Stimulated activated CD8-positive, alpha-beta memory T cell treated with anti-CD3 and anti-CD28 coated beads, Interleukin-4, amount 100 ng/mL, for 4 hours (primary cell): ENCODE measurements at places on chromosomes 3 and 15.

- no peak for DNase-seq
Observed at GRCh38 chr3:156649681-156650080, 24.7 kb upstream of the TIPARP start.

- DNase-seq = no peak
Observed at GRCh38 chr3:81985996-81986723, 224.7 kb upstream of the GBE1 start.

- no peak for DNase-seq
Observed at GRCh38 chr3:89841041-89841440, 733.6 kb downstream of the EPHA3 start.

DNA sequence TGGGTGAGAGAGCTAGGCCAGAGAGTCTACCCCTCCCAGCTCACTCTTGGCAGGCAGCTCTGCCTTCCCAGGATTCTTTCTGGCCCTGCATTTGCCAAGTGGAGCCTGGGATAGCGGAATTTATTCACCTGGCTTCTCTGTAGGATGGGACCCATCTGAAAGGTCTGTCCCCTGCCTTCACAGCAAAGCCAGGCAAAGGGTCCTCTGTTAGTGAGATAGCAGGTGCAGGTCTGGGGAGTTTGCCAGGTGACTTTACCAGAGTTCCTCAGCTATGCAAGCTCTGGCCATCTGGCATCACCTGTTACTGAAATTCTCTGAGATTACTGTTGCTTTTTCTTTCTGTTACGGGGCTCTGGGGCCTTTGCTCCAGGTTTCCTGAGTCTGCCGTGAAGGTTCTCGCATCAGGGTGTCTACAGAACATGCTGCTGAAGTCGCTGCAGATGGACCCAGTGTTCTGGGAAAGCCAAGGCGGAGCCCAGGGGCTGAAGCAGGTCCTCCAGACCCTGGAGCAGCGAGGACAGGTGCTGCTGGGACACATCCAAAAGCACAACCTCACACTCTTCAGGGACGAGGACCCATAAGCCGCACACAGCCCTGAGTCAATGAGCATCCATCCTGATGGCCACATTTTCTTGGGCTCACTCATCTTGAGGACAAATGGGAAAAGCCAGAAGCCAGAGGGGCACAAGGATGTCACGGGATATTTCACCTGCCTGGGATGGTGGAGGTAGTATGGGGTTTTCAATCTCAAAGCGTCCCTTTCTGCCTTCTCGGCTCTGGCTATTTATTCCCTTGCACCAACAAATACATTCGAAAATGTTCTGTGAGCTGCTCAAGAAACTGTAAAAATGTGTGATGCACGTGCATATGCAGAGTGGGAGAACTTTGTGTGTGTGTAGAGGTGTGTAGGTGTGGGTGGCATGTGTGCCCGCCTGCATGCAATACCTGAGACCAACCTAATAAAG lies 49.8 kb downstream of the POMGNT2 start:
- DNase-seq = no peak

GRCh38 chr3:25592510-25592968 lies 72.2 kb downstream of the TOP2B start:
- no peak for DNase-seq

- no peak for DNase-seq
Observed at GRCh38 chr3:46291046-46291445, 48.8 kb downstream of the CCR3 start.

GRCh38 chr3:98532709-98533571 lies 1.2 kb downstream of the GPR15 start:
- DNase-seq = no peak

DNA sequence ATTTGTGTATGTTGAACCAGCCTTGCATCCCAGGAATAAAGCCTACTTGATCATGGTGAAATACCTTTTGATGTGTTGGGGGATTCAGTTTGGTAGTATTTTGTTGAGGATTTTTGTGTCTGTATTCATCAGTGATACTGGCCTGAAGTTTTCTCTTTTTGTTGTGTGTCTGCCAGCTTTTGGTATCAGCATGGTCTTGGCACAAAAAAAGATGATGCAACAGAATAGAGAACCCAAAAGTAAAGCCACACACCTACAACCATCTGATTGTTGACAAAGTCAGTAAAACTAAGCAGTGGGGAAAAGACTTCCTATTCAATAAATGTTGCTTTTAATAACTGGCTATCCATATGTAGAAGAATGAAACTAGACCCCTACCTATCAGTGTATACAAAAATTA lies 77.6 kb downstream of the TCF12 start:
- DNase-seq = no peak

- no peak for DNase-seq
Observed at GRCh38 chr15:63876085-63876662, 42.4 kb upstream of the HERC1 start.

- no peak for DNase-seq
Observed at GRCh38 chr3:21436835-21437234, 314.2 kb downstream of the ZNF385D start.

GRCh38 chr3:25508901-25509300 lies 80.8 kb downstream of the RARB start:
- no peak for DNase-seq

- DNase-seq = no peak
Observed at GRCh38 chr3:101256511-101256910, 63.9 kb downstream of the IMPG2 start.

- DNase-seq = no peak
Observed at GRCh38 chr3:195774917-195775316, 36.8 kb downstream of the MUC4 start.

DNA sequence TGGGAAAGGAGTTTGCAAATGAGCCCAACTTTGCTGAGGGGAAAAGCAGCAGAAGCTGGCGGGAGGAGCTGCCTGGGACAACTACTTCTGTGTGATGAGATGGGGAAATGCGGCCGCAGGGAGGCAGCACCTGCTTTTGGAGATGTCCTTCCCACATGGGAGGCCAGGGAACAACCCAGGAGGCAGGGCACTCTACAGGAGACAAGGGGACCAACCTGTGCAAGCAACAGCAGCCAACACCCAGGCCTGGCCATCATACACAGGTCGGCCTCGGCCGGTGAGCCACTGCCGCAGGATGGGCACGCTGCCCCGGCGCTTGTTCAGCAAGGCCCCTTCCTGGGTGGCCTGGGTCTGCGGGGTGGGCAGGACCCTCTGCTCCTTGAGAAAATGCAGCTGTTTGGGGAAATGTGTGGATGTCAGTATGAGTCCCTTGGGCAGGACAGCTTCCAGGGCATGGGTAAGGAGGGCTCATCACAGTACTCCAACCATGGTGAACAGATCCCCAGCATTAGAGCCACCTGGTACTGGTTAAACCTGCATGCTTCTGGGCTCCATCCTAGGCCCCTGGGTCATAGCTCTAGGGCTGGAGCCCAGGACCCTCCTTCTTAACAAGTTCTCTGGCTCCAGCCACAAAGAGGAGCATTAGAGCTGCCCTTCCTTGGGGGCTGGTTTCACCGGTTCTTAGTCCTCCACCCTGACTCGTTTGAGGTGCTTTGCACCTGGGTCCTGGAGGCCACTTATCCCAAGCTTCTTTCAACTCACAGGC lies 11.6 kb downstream of the EPB42 start:
- no peak for DNase-seq

DNA sequence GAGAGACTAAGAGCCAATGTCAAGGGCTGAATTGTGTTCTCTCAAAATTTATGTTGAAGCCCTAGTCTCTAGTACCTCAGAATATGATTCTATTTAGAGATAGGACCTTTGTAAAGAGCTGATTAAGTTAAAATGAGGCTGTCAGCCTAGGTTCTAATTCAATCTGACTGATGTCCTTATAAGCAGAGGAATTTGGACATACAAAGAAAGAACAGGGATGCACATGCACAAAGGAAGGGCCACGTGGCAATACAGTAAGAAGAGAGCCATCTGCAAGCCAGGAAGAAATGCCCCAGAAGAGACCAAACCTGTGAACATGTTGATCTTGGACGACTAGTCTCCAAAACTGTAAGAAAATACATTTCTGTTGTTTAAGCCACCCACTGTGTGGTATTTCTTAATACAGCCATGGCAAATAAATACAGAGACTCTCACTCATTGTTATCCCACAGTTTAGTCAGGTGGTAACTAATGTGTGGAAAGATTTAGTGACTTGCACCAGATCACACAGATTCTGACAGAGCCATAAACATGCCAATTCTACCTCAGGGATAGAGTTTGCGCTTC lies 652.2 kb downstream of the NAALADL2 start:
- no peak for DNase-seq

- no peak for DNase-seq
Observed at GRCh38 chr15:25691544-25692430, 171.3 kb downstream of the ATP10A start.

DNA sequence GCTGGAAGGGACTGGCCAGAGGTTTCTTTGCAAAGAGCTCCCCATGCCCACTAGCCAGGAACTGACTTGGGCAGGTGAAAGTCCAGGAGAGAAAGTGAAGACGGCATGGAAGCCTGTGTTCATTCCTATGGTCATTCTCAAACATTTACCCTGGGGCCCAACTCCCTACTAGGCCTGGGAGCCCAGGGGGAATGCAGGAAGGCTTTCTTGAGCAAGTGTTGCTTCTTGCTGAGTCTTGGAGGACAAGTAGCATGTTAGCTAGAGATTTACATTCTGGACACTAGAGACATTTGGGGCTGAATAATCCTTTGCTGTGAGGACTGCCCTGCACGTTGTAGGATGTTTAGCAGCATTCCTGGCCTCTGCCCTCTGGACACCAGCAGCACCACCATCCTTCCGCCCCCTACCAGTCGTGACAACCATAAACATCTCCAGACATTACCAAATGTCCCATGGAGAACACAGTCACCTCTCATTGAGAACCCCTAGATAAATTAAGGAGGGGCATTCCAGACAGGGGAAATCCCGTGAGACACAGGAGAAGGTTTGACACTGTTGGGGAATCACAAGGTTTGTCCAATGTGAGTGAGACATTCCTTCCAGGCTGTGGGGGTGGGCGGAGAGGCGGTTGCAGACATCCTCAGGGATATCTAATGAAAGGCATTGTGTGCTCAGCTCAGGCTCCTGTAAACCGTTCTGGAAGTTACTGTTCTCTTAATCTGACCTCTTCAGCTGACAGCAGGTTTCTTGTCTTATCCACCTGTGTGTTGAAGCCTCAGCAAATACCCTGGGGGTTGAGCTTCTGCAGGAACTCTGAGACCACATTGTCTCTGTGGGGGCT lies 236.2 kb downstream of the TLE3 start:
- no peak for DNase-seq
